Fibroblast of pulmonary artery (primary cell): ENCODE measurements at places on chromosomes 5 and 9.

DNA sequence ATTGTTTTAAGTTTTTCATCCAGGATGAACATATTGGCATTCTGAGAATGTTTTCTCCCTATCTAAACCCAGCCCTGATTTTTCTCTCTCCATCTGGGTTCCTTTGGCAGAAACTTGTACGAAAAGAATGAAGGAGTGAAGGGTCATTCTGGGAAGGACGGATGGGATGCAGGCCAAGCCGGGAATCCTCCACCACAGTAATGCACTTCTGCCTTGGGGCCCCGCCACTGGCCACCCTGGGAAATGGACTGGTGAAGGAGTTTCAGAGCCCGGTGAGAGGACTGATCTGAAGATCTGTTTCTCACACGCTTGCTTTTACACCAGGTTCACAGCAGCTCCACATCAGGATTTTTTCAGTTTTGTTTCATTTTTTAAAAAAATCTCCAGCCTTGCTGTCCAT, 554.8 kb downstream of the BNC2 start:
- peak; percentile 58 for DNase-seq

- no peak for DNase-seq
Observed at GRCh38 chr9:95595721-95596295, 79.0 kb upstream of the PTCH1 start.

DNA sequence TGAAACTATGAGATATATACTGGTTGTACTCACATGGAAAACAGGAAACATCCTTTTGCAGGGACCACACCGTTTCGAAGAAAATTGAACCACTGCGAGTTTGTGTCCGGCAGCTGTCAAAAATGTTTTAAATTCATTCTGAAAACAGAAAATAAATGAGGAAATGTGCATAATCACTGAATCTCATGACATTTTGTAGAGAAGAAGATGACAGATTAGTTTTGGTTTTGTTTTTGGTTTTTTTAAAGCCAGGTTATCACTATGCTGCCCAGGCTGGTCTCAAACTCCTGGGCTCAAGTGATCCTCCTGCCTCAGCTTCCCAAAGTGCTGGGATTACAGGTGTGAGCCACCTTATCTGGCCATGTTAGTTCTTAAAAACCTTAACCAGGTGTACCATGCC, 3.5 kb downstream of the TXNDC8 start:
- no peak for DNase-seq

- DNase-seq, result no peak
Observed at GRCh38 chr5:103847060-103847459, 284.5 kb upstream of the NUDT12 start.

DNA sequence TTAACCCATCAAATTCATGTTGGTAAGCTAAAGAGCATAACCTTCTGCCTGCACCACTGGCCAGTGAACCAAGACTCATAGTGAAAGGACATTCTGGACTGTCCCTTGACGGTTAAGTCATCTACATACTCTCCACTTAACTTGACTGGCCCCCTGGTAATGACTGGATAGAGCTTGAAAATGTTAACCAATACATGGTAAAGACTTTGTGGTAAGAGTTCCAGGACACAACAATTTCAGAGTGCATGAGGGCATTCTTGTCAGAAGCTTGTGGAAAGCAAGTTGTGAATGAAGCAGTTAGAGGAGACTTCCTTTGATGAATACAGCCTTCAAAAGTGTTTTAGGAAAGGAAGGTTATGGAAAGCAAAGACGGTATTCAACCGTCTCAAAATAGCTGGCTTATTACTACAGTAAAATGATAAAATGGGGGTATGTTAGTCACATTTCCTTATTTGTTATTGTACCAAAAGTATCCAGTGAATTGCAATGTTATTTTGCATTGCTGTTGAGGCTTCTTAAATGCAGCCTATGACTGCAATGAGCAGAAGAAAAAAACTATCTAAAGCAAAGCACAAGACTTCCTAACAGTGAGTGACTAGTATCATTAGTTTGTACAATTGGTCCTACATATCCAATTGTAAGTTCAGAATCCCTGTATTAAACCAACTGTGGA, 47.2 kb upstream of the DAB2 start:
- DNase-seq, result no peak

DNA sequence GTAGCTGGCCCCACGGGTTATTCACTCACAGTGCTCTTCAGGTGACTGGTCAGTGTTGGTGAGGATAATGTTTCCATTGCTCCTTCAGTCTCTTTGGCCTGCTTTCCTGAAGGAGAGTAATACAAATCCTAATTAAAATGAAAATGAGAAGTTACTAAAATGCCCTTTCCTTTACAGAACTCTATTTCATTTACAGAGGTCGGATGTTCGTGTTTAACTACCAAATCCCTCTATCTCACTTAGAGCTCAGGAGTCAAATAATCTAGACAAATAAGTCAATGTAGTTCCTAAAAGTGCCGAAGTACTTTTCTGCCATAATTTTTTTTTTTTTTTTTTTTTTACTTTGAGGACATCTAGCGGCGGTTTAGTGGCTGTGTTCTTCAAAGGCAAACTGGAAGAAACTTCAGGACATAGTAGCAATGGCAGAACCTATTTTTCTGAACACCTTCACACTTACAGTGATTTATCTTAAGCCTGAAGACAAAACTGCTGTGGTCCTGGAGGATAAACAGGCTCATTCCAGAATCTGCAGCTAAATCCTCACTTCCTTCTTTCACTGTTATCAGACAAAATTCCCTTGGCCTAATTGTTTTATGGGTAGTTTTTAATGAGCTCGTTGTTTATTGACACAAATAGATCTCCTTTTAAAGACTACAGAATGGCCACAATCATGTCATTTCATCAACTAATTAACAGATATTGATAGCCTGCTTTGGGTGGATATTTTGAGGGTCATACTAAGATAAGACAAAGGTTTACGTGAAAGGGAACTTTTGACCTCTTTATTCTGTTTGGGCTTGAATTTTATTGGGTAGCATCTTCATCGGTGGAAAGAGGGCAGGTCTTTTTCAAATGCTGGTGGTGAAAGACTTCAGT, 207.6 kb upstream of the DMRTA1 start:
- peak; percentile 75 for DNase-seq

GRCh38 chr5:57219386-57219785, 45.5 kb downstream of the GPBP1 start:
- no peak for DNase-seq

DNA sequence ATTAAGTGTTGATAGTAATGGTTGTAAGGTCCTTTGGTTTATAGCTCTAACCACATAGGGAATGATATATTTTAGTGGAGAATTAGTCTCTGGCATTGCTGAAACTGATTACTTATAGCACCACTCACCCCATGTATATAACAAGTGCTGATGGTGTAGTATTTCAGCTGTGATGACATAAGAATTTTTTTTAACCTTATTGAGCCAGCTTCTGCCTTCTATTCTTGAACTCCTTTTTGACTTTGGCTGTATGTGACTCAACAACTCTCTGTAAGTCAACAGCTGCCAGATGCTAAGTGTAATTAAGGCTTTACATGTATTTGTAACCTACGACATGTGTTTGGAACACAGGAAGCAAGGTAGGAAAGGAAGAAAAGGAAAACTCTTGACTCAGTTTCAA, 929.6 kb upstream of the WWC1 start:
- no peak for DNase-seq
